ENCODE measurements at places on chromosomes 12 and 14. TPM values are rescaled to one million over a fixed set of nuclear protein-coding genes. Genes with fewer than 3 reads are reported as not detected.
A peak's percentile ranks its signal among the peaks of the same experiment; 100 is the strongest.

- H3K4me1 ChIP-seq = no peaks in the 10 kb centered on the region
- H3K27me3 ChIP-seq = no peaks in the 10 kb centered on the region
- no peak for DNase-seq
- no peak overlapping the region for H3K4me3 ChIP-seq
- no peaks in the 10 kb centered on the region for H3K36me3 ChIP-seq
Measured at GRCh38 chr14:84351646-84352045, 1178.3 kb upstream of the FLRT2 start.

The CLIP1 gene
- polyA plus RNA-seq = 5.9 TPM

The GLIPR1L1 gene
- polyA plus RNA-seq = not detected

- peaks cover 30% of the 10 kb centered on the region for H3K4me1 ChIP-seq
- H3K4me3 ChIP-seq = no peak overlapping the region
- no peaks in the 10 kb centered on the region for H3K27me3 ChIP-seq
Measured at GRCh38 chr12:107091381-107091780, 2.0 kb downstream of the CRY1 start.

DNA sequence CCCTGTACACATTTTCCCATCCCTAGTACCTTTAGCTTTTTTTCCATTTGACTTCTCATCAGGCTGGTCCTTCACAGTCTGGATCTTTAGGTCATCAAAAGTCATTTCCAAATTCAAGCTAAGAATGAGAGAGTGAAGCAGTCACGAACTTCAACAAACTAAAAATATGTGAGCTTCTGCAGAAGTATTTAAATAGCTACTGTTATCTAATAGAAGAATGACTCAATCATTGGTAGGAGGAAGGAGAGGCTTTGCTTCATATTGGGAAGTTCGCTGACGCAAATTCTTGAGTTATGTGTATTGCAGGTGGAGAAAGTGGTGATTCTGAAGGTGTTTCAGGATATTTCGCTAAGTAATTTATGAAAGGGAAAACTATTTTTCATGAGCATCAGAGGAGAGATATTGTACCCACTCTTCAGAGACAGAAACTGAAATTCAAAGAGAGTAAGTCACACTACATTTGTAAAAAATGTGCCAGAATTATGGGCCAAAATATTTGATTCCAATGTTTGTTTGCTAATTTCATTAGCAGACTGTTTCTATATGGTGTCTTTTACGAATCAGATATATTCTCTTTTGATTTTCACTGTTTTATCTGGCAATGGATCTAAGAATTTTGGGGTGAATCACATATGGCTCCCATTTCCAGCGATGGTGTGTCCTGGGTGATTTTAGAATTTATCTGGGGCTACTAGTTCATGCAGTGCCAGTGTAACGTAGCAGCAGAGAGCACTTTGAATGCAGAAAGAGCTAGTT is at the start of gene OLR1:
Gene OLR1 (minus strand): TSS at position 160 of the 756 bp plus-strand sequence. CDS start 55 bp downstream, at position 105.
- H3K36me3 ChIP-seq = no peaks in the 10 kb centered on the region
- DNase-seq = no peak
- no peaks in the 10 kb centered on the region for H3K4me1 ChIP-seq
- H3K27me3 ChIP-seq = no peaks in the 10 kb centered on the region

GRCh38 chr12:119153477-119154434 is 25.0 kb upstream of the HSPB8 start:
- H3K4me3 ChIP-seq = no peak overlapping the region
- H3K36me3 ChIP-seq = no peaks in the 10 kb centered on the region
- H3K4me1 ChIP-seq = no peaks in the 10 kb centered on the region
- no peaks in the 10 kb centered on the region for H3K27me3 ChIP-seq
- no peak overlapping the region for H3K27ac ChIP-seq

- H3K27ac ChIP-seq = no peak overlapping the region
- H3K4me3 ChIP-seq = no peak overlapping the region
- DNase-seq = no peak
- H3K4me1 ChIP-seq = no peaks in the 10 kb centered on the region
- H3K27me3 ChIP-seq = no peaks in the 10 kb centered on the region
Measured at GRCh38 chr12:28096649-28097048, 93.6 kb upstream of the CCDC91 start.

The A2ML1 gene
- polyA plus RNA-seq = not detected

GRCh38 chr14:58166005-58166983 is 14.3 kb upstream of the ARMH4 start:
- peak; percentile 36 for DNase-seq
- H3K4me3 ChIP-seq = no peak overlapping the region
- H3K27me3 ChIP-seq = peaks cover 3% of the 10 kb centered on the region
- H3K27ac ChIP-seq = no peak overlapping the region

The MMP17 gene
- not detected for polyA plus RNA-seq

The BCL11B gene
- 11.6 TPM for polyA plus RNA-seq

The IL26 gene
- not detected for polyA plus RNA-seq

The RARG gene
- polyA plus RNA-seq = 25.1 TPM

GRCh38 chr12:128388461-128389000 is 121.6 kb downstream of the TMEM132C start:
- no peak overlapping the region for H3K4me3 ChIP-seq
- H3K27me3 ChIP-seq = no peaks in the 10 kb centered on the region
- H3K27ac ChIP-seq = no peak overlapping the region

The KRT72 gene
- polyA plus RNA-seq = not detected

The LGR5 gene
- not detected for polyA plus RNA-seq

DNA sequence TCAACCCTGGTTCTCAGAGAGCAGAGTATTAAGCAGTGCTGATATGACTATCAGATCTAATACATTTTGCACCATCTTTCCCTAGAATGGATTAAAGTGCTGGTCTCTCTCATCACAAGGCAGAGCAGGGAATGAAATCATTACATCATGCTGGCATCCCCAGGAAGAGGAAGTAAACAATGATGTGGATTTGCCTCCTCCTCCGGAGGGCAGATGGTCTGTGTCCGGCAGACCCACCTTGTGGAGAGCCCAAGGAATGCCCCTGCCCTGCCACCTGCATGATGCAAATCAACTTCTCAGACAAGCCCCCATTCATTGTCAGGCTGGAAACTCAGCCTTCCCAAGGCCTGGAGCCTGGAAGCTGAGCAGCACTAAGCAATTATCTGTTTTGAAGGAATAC is 1149.1 kb downstream of the VRK1 start:
- no peak overlapping the region for H3K4me3 ChIP-seq
- H3K27me3 ChIP-seq = no peaks in the 10 kb centered on the region
- H3K4me1 ChIP-seq = no peaks in the 10 kb centered on the region
- no peak overlapping the region for H3K27ac ChIP-seq

DNA sequence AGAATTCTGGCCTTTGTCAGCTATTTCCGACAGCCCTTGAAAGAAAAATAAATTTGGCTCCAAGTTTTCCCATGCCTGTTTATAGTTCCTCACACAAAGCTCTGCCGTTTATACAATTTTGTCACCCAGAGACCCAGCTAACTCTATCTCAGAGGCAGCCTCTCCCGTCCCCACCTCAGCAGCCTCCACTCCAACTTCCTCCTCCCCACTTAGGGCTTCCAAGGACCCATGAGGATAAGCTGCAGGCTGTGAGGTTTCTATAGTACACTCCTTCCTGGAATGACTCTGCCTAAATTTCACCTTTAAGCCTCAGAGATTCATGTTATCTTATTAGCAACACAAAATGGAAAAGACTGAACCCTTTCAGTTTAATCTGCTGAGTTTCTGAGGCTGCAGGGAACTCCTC is 71.8 kb downstream of the TTC9 start:
- H3K27ac ChIP-seq = no peak overlapping the region
- peaks cover 5% of the 10 kb centered on the region for H3K4me1 ChIP-seq
- no peaks in the 10 kb centered on the region for H3K27me3 ChIP-seq
- no peaks in the 10 kb centered on the region for H3K36me3 ChIP-seq
- H3K4me3 ChIP-seq = no peak overlapping the region
- DNase-seq = no peak

DNA sequence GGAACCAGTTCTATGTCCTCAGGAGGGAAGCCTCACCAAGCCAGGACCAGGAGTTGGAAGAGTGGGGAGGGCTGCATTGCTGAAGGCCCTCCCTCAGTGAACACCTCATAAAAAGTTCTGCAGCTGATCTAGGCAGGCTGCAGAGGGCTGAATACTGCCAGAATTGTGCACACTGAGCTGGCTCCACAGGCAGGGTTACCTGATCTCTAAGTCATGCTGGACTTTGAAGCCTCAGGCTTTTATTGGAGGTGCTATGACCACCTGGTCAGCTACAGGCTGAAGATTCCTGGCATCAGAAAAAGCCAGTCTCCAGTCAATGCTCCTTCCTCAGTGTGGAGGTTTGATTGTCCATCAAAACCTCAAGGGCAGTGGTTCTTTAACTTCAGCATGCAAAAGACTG is 39.7 kb downstream of the FOS start:
- no peaks in the 10 kb centered on the region for H3K4me1 ChIP-seq
- H3K27me3 ChIP-seq = no peaks in the 10 kb centered on the region
- H3K36me3 ChIP-seq = no peaks in the 10 kb centered on the region
- no peak overlapping the region for H3K27ac ChIP-seq
- no peak overlapping the region for H3K4me3 ChIP-seq

DNA sequence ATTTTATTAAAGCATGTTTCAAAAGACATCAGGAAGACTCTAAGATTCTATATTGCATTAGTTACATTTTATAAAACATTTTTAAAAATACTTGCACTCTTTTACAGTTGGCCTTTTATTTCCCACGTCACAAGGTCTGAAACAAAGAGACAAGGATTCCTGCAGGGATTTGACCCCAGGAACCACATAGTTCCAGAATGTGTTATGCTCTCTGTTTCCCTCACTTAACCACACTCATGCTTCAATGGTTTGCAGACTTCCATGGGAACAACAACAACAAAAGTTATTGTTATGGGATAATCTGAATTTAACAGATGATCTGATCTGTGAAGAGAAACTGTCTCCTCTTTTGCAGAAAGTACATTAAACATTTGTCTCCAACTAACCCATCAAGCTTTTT is 104.3 kb upstream of the PPFIA2 start:
- no peak for DNase-seq
- no peaks in the 10 kb centered on the region for H3K36me3 ChIP-seq
- H3K27me3 ChIP-seq = no peaks in the 10 kb centered on the region
- no peaks in the 10 kb centered on the region for H3K4me1 ChIP-seq

DNA sequence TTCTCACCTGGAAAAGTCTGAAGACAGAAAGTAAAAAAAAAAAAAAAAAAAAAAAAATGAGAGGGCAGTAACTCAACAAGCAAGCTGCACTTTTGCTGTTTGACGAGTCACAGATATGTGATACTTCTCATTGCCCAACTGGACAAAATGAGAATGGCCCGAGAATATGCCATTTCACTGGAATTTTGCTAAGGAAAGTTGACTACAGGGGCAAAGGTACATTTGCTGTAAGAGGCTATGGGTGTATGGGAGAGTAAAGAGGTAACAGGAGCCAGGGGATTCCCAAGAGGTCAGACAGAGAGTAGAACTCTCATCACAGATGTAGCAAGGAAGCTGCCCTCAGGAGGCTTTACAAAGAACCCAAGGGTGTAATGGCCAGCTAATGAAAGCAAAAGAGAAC is 22.9 kb downstream of the KIF21A start:
- no peak for DNase-seq
- H3K36me3 ChIP-seq = no peaks in the 10 kb centered on the region
- no peak overlapping the region for H3K4me3 ChIP-seq
- H3K27me3 ChIP-seq = no peaks in the 10 kb centered on the region
- H3K27ac ChIP-seq = no peak overlapping the region

- no peak for DNase-seq
- H3K4me3 ChIP-seq = no peak overlapping the region
- no peak overlapping the region for H3K27ac ChIP-seq
- H3K36me3 ChIP-seq = no peaks in the 10 kb centered on the region
- no peaks in the 10 kb centered on the region for H3K27me3 ChIP-seq
- no peaks in the 10 kb centered on the region for H3K4me1 ChIP-seq
Measured at GRCh38 chr14:78851189-78851588, 681.0 kb downstream of the NRXN3 start.

DNA sequence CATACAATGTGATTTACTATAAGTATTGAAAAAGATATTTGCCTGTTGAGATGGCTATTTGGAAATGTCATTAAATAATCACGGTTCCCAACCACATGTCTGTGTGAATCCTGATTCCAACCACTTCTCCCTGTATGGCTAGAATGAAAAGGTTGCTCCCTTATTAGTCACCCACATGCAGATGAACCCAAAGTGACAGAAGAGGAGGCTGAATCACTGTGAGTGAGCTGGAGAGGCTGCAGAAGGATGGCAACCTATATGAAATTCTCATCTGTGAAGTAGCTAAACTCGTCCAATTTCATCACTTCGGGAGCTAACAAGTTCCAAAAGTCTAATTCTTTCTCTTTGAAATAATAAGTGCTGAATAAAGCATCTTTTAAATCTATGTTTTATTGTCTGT is 300.5 kb downstream of the PRKD1 start:
- H3K27me3 ChIP-seq = no peaks in the 10 kb centered on the region
- H3K4me1 ChIP-seq = no peaks in the 10 kb centered on the region
- no peak for DNase-seq

- no peak overlapping the region for H3K27ac ChIP-seq
- H3K4me3 ChIP-seq = no peak overlapping the region
- H3K27me3 ChIP-seq = peaks cover 10% of the 10 kb centered on the region
- no peak for DNase-seq
Measured at GRCh38 chr14:96772929-96773328, 24.3 kb upstream of the VRK1 start.

DNA sequence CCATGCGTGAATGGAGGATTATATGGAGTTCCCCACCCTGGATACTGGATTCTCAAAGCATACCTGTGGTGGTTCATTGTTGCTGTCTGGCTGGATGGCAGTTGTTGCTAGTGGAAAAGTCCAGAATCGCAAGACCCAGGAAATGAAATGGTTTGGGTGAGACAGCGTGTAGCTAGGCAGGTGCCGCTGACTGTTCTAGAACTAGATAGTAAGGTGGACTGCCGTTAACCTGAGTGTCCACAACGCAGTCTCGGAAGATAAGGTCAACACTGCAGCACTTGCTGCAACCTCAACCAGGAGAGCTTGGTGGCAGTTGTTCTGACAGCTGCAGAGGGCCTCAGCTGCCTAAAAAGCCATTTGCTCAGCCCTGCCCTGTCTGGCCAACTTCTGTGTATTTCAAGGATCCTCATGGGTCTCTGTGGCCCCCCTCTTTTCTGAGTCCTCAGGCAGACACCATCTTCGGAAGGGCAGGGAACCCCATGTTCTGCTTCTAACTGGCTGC is 15.5 kb upstream of the IRF2BPL start:
- H3K36me3 ChIP-seq = no peaks in the 10 kb centered on the region
- peak overlapping the region; percentile 50 for H3K27ac ChIP-seq
- H3K4me1 ChIP-seq = peaks cover 75% of the 10 kb centered on the region
- H3K27me3 ChIP-seq = no peaks in the 10 kb centered on the region
- no peak for DNase-seq
